Stimulated activated CD4-positive, alpha-beta T cell treated with anti-CD3 and anti-CD28 coated beads, Interleukin-2, amount 100 ng/mL, for 48 hours (primary cell): ENCODE measurements at places on chromosomes 13 and 19.

DNA sequence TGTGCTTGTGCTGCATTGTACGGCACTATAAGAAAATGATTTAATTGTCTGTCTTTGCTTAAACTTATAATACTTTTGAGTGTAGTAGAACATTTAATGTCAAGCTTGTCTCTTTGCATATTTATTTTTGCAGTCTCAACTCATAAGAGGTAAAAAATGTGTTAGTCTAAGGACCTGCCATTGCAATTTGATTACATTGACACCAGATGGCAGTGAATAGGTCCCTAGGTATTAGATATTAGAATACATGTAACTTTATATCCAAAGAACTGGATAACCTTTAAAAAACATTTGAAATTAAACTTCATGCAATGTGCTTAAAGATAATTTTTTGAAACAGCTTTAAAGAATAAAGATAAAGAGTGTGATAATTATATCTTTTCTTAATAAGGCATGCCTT lies 1421.3 kb downstream of the OLFM4 start:
- no peak for DNase-seq

- no peak for DNase-seq
Observed at GRCh38 chr19:49014123-49014869, 2.6 kb downstream of the LHB start.

DNA sequence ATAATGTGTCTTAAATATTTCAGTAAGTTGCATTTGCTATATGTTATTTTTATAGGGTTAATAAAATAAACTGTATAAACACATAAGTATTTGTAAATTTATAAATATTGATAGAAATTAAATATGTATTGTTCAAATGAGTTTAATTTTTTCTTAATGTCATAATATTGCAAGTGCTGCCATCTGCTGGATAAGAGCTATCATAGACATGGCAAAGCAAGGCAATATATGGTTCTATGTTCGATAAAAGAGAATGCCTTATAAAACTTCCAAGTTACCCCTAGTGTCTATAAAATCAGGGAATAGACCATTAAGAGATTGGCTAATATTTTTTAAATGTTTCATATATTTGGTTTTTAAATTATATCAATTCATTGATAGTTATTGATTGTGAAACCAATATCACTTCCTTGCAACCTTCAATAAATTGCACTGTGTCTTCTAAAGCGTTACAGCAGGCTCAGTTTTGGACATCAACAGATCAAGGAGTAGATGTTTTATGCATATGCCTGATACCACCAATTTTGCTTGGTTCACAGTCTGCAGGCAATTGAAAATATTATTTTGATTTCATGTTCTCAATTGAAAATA lies 29.0 kb upstream of the SLITRK6 start:
- DNase-seq = no peak

DNA sequence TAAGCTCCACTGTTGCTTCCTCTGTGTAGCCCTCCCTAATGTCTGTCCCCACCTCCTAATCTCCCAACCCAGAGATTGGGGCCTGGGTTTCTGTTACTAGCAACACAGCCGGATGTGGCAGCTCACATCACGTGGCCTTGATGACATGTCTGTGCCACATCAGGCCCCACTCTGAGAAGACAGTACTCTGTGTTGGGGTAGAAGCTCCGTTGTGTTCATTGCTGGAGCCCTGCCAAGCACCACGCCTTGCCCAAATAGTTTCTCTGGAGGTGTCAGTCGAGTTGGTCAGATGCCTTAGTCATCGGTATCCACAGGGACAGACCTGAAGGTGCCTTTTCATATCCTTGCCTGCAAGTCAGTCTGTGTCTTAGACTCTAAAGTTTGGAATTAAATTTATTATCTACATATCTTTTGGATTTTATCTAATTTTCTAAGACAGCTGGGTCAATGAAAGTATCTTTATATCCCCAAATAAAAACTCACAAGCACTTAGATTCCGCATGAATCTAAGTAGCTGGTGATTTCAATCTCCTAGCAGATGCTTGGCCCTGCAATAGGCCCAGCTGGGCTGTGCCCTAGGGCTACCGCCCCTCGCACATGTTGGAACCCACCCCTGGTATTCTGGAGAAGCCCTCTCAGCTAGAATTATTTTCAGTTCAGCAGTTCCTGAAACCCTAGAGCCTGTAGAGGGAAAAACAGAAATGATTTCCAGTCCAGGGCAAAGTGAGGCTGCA lies 204.0 kb upstream of the TSHZ3 start:
- DNase-seq = no peak

DNA sequence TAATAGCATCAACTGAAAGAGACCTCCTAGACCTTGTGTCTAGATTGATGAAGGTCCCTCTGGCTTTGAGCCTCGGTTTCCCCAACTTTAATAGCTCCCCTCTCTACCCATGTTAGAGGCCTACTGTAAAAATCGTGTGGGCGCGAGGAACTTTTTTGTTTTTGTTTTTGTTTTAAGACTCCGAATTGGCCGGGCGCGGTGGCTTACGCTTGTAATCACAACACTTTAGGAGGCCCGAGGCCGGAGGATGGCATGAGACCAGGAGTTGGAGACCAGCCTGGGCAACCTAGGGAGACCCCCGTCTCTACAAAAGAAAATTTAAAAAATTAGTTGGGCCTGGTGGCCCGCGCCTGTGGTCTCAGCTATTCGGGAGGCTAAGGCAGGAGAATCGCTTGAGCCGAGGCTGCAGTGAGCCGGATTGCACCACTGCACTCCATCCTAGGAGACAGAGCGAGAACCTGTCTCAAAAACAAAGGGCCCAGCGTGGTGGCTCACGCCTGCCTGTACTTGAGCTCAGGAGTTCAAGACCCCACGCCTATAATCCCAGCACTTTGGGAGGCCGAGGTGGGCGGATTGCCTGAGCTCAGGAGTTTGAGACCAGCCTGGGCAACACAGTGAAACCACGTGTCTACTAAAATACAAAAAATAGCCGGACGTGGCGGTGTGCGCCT lies 858 bp upstream of the PPP6R1 start:
- no peak for DNase-seq
